ENCODE measurements at places on chromosomes 3 and 15. TPM values are rescaled to one million over a fixed set of nuclear protein-coding genes. Genes with fewer than 3 reads are reported as not detected.

- no peak overlapping the region for H3K4me3 ChIP-seq
- H3K36me3 ChIP-seq: no peaks in the 10 kb centered on the region
- no peak overlapping the region for H3K27ac ChIP-seq
These were observed 28.8 kb upstream of the MAGEF1 start for GRCh38 chr3:184740509-184741258.

DNA sequence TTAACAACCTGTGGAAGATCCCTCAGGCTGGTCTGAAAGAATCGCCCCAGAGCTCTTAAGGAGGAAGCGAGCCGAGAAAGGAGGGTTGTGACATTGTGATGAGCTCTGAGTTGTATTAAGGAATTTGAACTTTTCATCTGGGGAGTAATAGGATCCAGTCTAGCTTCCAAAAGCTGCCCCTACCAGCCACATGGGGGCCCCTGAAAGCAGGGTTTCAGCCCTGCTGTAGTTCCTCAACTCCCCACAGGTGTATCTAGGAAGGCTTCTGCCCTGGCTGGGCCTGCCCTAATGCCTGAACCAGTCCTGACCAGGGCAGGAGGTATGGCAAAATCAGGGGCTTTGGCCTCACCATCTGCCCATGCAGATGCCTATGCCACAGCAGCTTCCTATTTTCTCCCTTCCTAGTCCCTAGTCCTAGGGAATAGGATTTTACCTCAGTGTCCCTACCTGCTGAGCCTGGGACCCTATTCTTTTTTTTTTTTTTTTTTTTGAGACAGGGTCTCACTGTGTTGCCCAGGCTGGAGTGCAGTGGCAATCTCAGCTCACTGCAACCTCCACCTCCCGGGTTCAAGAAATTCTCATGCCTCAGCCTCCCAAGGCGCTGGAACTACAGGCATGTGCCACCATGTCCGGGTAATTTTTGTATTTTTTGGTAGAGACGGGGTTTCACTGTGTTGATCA is 5.0 kb upstream of the AP3S2 start:
- H3K4me1 ChIP-seq: no peaks in the 10 kb centered on the region
- no peak overlapping the region for H3K4me3 ChIP-seq
- no peak overlapping the region for H3K27ac ChIP-seq

DNA sequence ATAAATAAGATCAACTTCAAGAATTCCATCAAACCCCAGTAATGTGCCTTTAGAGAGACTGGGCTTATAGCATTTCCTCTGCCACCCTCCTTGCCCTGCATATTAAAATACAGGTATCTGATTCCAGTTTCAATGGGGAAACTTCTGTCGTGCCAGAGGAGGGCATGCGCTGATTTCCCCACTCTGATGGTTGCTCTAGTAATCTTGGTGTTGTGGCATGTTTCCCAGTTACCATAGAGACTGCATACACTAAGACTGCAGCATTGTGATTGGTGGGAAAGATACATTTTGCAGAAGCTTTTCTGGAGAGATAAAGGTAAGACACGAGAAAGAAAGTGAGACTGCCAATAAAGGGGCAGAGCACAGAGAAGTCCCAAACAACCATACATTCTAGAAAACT is 225.6 kb downstream of the TIGIT start:
- no peaks in the 10 kb centered on the region for H3K27me3 ChIP-seq
- no peaks in the 10 kb centered on the region for H3K36me3 ChIP-seq
- H3K4me1 ChIP-seq: no peaks in the 10 kb centered on the region
- no peak for DNase-seq
- no peak overlapping the region for H3K4me3 ChIP-seq
- H3K27ac ChIP-seq: no peak overlapping the region

GRCh38 chr3:48784426-48785120 is 63.1 kb downstream of the PRKAR2A start:
- no peaks in the 10 kb centered on the region for H3K4me1 ChIP-seq
- no peak overlapping the region for H3K27ac ChIP-seq
- no peaks in the 10 kb centered on the region for H3K27me3 ChIP-seq
- H3K36me3 ChIP-seq: peaks cover 11% of the 10 kb centered on the region

DNA sequence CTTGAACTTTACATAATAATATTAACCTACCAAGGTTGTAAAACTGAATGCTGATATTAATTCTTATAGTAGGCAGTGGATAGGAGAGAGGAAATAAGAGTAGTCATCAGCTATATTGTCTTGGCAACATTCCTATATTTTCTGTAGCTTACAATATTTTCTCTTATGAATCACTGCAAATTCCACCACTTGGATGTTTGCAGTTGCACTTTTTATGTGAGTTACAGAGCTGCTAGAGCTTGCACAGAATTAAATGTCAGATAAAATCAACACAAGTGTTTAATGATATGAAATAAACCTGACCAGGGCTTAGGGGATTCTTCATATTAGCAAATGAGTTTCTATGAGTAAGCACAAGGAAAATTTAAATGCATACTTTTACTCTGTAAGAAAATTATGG is 1710.1 kb downstream of the SI start:
- H3K27ac ChIP-seq: no peak overlapping the region
- no peaks in the 10 kb centered on the region for H3K4me1 ChIP-seq
- DNase-seq: no peak
- no peaks in the 10 kb centered on the region for H3K27me3 ChIP-seq
- no peak overlapping the region for H3K4me3 ChIP-seq

DNA sequence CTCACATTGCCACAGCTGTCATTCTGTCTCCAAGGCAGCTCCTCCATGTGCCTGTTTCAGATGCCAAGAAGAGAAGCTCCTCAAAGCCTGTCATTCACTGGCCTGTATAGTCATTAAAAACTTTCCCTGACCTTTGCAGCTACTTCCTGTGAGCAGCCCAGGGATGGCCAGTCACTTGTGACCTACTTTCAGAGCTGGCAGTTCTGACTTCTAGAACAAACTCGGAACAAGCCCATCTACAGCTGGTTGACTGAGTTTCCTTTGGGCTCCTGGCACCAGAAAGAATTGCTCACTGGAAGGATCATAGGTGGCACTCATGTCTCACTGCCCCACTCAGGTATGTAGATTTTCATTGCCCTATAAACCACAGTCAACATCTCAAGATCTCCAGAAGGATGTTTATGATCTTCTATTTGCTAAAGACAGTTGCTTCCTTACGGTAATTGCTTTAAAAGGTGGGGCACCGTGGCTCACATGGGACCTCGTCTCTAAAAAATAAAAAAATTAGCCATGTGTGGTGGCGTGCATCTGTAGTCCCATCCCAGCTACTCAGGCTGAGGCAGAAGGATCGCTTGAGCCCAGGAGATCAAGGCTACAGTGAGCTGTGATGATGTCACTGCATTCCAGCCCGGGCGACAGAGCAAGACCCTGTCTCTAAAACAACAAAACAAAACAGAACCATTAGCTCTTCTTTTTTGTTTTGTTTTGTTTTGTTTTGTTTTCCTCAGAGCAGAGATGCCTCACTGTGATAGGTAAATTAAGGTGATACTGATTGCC is 11.2 kb upstream of the ATP13A3 start:
- no peaks in the 10 kb centered on the region for H3K27me3 ChIP-seq
- H3K27ac ChIP-seq: no peak overlapping the region
- H3K4me3 ChIP-seq: no peak overlapping the region
- H3K36me3 ChIP-seq: no peaks in the 10 kb centered on the region

OR5H14 gene
- total RNA-seq: not detected

THPO gene
- total RNA-seq: not detected

CFAP100 gene
- not detected for total RNA-seq

KLHL40 gene
- not detected for total RNA-seq

SLC22A14 gene
- not detected for total RNA-seq

CFAP92 gene
- not detected for total RNA-seq

Measured in SJSA1 (cell line).